ENCODE measurements at places on chromosomes 11 and 22.

- DNase-seq = peak; percentile 70
These were observed 13.3 kb upstream of the CYP2R1 start for GRCh38 chr11:14905104-14906033.

GRCh38 chr11:116200564-116200963, 572.2 kb downstream of the BUD13 start:
- no peak for DNase-seq

GRCh38 chr22:24893341-24894070, 53.0 kb downstream of the LHFPL7 start:
- DNase-seq = no peak

DNA sequence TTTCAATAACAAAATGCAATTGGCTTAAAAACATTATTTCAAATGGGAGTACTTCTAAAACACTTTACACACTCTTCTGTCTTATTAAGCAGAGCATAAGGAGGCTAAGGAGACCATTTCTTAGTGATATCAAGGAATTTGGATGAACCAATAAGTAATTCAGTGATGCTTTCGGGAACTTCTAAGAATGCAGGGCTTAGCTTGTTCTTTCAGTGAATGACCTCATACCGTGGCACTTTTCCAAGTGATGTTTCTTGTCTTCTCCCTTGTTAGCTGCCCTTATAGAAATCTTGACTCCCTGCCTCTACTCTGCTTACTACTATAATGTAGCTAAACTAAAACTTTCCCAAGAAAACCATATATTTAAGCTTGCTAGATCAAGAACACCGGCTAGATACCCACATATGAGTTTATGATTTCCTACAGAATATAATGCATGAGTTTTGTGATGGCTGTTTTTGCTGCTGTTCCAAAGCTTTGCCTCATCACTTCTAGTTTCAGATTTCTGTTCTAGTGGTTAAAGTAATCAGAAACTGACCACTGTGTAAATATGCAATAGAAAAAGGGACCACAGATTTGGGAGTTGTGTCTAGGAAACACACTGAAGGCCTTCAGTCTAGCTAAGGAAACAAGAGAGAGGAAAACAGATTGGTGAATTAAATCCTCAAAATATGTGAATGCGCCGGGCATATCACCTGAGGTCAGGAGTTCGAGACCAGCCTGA, 37.5 kb upstream of the STK33 start:
- no peak for DNase-seq

DNA sequence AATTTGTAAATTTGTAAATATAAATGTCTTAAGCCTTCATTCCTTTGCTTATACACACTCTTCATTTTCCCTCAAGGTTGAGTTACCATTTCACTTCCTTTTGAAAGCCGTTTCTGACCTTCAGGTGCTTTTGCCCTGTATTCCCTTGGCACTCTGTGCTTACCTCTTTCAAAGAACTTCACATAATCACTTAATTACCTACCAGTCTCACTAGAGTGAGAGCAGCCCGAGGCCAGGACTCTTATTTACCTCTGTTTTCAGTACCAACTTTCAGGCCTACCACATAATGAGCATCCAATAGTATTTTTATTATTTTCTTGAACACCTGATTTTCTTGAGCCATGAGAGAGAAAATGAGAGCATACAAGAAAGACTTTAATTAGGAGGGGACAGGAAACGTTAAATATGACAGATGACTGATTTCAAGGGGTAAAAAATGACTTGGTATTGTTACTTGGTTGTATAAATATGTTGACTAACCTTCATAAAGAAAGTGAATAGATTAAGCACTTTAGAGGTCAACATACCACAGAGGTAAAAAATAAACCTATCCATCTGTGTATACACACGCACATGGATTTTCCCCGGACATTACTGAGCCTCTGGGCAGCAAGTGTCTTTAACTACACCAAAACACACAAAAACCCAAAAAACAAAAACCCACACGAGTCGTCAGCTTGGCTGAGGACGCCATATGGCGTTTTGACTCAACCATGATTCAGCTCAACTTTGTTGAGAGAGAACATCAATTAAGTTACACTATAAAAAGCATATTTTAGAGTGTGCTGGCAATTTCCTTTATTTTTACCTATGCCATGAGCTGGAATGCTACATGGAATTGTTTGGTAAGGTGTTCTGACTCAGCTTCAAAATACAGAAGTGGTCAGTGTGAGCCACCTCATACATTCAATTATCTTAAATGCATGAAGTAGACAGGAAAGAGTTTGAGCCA, 7.6 kb downstream of the ATXN10 start:
- DNase-seq = peak; percentile 49

DNA sequence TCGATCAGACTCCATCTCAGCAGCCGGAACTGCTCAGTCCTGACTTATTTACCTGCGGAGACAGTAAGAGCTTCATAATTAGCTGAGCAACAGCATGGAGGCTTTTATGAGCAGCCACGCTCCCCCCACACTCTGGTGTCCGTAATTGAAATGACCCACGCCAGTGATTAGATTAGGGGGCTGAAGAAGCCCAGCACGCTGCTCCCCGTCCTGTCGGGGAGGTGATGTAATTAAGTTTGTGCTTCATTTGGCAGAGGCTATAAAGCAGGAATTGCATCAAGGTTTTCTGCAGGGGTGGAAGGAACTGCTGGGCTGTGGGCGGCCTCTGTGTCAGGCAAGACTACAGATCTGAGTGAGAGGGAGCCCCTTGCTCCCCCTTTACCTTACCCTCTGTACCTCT, 22.8 kb upstream of the HTR3A start:
- DNase-seq = no peak

GRCh38 chr22:40631925-40632324, 4.6 kb downstream of the MRTFA start:
- no peak for DNase-seq

Measured in GM20000 (cell line).